ENCODE measurements at places on chromosomes 2 and 18. TPM values are rescaled to one million over a fixed set of nuclear protein-coding genes. Genes with fewer than 3 reads are reported as not detected.

- DNase-seq, result no peak
Measured at GRCh38 chr2:27262379-27263286, at the start of gene SLC30A3. SLC30A3 (minus strand) TSS chr2:27263047; CDS start chr2:27262906, 141 bp downstream.

- DNase-seq, result peak; percentile 66
Measured at GRCh38 chr2:129469389-129469788, 510.1 kb upstream of the RAB6C start.

DNA sequence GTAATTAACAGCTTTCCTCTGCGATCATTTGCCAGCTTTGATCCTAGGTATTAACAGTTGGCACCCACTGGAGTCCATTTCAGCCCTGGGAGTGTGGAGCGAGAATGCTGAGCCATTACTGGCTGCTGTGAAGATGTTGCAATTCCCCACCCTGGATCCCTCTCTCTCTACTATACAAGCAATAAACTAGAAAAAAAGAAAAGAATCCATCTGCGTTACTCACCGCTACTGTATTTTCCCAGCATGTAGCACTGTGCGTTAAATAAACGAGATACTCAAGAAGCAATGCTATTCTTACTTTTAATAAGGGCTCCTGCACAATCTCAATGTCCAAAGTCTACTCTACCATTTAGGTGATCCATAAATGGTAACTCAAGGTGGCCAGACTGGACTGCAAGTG is 8.5 kb downstream of the RTTN start:
- DNase-seq, result no peak

DNA sequence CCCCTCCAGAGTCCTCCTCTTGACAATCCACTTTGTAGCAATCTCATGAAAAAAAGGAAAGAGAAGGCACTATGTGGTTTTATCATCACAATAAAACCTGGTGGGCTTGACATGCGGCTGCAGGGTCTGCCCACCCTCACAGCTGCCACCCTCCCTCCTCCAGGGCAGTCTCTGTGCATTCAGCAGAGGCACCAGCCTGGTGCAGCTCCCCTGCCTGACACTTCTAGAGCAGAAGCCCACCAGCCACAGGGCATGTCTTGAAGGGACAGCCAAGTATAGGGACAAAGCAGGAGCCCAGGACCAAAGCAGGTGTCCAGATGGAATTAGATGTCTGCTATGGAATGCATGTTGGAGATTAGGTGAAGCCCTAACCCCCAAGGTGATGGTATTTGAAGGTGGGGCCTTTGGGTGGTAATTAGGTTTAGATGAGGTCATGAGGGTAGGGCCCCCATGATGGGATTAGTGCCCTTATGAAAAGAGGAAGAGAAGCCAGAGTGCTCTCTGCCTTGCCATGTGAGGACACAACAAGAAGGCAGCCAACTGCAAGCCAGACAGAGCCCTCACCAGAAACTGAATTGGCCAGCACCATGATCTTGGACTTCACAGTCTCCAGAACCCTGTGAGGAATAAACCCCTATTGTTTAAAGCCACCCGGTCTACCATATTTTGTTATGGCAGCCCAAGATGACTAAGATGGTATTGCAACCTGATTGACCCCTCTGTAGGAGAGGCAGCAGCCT is 86.9 kb downstream of the MCFD2 start:
- no peak for DNase-seq

GRCh38 chr2:69604836-69605235 is 38.7 kb downstream of the AAK1 start:
- no peak for DNase-seq

- DNase-seq, result no peak
Measured at GRCh38 chr2:102336502-102336945, 19.1 kb upstream of the IL18R1 start.

- no peak for DNase-seq
Measured at GRCh38 chr2:36394804-36395203, 39.2 kb downstream of the CRIM1 start.

DNA sequence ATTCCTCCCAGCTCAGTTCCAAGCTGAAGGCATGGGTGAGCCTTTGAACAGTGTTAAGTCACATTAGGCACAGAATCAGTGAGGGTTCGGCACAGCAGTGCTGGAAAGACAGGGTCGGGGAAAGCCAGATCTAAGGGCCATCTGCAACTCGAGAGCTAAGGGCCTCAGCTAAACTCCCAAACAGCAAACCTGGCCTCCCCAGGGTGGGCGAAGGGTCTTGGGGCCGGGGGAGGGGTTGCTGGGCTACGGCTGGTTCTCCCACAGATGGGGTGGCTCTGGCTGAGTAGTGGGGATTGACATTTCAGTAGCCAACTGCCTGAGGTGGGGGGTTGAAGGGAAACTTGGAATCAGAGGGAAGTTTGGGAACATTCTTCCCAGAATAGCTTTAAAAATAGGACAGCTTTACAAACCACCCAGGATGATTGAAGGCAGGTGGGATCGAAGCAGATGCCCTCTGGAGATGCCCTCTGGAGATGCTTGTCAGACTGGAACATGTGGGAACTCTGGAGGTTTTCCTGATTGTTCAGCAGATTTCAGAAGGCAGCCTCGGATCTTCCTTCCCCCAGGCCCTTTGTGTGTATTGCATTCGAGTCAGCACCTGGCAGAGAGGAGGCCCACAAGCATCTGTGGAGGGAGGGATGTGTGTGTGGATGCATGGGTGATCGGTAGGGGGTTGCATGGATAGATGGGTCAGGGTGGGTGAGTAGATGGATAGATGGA is 156.4 kb downstream of the SMAD7 start:
- no peak for DNase-seq

GRCh38 chr2:2686222-2686621 is 355.1 kb upstream of the MYT1L start:
- DNase-seq, result no peak

DNA sequence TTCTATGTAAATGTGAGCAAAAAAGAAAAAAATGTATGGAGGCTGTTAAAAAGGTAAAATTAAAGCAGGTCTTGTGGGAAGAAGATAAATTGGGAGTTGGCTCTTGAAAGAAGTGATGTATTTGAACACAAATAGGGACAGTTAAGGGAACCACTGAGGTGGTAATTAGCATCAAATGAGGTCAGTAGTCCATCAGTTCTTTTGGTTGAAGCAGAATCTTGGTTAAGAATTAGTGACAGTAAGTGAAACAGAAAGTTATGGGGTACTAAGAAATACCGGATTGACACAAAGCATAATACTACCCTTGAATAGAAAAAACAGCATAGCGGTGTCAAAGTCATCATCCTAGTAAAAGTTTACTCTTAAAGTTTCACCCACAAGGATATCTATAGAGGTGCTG is 352.6 kb upstream of the VRK2 start:
- DNase-seq, result no peak

GRCh38 chr2:224598678-224599077 is 13.5 kb upstream of the CUL3 start:
- no peak for DNase-seq

GRCh38 chr18:8662560-8663255 is 42.6 kb upstream of the MTCL1 start:
- DNase-seq, result no peak

DNA sequence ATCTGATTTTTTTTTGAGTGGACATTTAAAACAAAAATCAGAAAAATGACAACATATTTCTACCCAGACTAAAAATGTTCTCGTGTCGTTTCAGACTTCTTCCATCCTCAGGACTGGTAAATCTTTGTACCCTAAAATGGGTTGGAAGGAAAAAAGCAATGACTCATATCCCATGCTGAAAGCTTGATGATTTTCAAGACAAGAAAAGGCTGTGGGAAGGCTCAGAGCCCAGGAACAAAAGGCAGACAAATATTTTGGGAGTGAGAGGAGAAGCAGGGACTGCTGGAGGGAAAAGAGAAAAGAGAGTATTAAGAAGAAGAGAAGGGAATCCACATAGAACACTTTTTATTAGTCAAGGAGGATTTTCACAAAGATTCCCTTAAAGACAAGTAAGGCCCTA is 77.1 kb upstream of the CTAGE1 start:
- no peak for DNase-seq

DNA sequence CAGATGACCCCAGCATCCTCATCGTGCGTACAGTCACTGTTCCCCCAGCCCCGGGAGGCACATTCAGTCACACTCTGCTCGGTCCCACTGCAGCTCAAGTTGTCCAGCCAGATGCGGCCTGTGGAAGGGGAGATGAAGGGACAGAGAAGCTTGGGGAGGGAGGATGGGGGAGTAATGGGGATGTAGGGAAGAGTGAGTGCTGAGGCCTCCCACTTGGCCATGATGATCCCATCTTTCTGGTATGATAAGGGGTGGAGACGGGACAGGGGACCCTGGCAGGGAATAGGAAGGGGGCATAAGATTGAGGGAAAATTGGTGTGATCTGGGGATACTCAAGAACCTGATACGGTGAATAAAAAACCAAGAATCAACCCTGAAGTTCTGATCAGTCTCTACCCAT is 3.5 kb downstream of the LOXL3 start:
- DNase-seq, result no peak

GRCh38 chr18:63906056-63906455 is 1.7 kb upstream of the SERPINB10 start:
- no peak for DNase-seq

- DNase-seq, result no peak
Measured at GRCh38 chr18:3179430-3180089, 40.2 kb downstream of the MYOM1 start.

GRCh38 chr2:194104687-194105086 is 1552.3 kb upstream of the SLC39A10 start:
- no peak for DNase-seq

GRCh38 chr2:101704046-101704466 is 6.5 kb downstream of the MAP4K4 start:
- DNase-seq, result no peak

- no peak for DNase-seq
Measured at GRCh38 chr2:207284556-207285472, 119.1 kb upstream of the KLF7 start.

DNA sequence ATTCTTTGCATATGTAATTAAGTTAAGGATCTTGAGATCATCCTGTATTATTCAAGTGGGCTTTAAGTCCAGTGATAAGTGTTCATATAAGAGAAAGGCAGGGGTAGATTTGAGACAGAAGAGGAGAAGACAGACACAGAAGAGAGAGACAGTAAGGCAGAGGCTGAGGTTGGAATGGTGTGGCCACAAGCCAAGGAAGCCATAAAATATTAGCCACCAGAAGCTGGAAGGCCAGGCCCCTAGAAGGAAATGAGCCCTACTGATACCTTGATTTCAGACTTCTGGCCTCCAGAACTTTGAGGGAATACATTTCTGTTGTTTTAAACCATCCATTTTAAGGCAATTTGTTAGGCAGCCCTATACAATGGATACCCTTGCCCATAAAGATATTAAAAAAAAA is 66.9 kb upstream of the DLX2 start:
- DNase-seq, result no peak

DNA sequence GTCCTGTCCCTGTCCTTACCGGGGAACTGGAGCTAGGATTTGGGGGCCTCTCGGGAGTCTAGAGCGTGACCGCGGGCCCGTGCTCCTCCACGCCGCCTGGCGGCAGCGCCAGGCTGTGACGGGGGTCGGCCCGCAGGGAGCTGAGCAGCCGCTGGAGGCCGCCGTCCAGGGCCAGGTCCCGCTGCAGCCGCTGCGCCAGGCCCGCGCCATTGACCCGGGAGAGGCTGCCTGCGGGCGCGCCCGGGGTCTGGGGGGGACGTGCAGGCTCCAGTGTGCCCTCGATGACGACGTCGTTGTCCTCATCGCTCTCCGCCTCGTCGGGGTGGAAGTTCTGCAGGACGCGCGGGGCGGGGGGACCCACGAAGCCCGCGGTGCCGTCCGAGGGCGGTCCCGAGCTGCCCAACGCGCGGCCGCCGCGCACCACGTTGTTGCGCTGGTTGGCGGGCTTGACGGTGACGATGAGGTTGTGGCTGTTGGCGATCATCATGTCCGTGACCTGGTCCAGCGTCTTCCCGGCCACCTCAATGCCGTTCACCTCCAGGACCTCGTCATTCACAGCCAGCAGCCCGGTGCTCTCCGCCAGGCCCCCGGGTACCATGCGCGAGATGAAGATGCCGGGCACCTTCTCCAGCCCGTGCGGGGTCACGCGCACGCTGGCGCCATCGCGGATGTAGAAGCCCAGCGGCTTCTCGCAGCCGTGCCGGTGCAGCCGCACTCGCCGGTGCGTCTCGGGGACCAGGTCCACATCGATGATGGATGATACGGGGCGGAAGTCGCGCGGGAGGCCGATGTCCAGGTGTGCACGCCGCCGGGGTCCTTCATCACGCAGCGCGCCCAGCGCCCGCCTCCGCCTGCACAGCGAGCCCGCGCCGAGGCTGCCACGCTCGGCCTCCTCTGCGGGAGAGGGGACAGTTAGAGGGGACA is 50.9 kb downstream of the ADNP2 start:
- DNase-seq, result no peak

DNA sequence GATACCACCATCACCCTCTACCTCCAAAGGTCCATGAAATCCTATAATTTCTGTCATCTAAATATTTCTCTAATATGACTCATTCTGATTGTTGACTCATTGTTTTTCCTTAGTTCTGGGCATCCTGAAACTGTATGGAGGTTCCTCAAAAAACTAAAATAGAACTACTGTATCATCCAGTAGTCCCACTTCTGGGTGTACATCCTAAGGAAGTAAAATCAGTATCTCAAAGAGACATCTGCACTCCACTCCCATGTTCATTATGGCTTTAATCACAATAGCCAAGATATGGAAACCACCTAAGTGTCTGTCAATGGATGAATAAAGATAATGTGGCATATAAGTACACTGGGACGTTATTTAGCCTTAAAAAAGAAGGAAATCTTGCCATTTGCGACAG is 125.8 kb upstream of the MYO3B start:
- no peak for DNase-seq

- DNase-seq, result no peak
Measured at GRCh38 chr2:208671284-208671683, 264.7 kb downstream of the PTH2R start.

The GAL3ST2 gene
- total RNA-seq, result not detected

The CCDC141 gene
- 2.7 TPM for total RNA-seq

The PTPRN gene
- total RNA-seq, result 3.0 TPM

The SF3B6 gene
- 120 TPM for total RNA-seq

The DNAJC5G gene
- not detected for total RNA-seq

The ALPG gene
- not detected for total RNA-seq

Measured in esophagus muscularis mucosa (tissue), 4 donors.